GM12878 (cell line): ENCODE measurements at places on chromosomes 3 and 15.

GRCh38 chr3:65226287-65226686 is 538.5 kb upstream of the ADAMTS9 start:
- DNase-seq, result no peak

DNA sequence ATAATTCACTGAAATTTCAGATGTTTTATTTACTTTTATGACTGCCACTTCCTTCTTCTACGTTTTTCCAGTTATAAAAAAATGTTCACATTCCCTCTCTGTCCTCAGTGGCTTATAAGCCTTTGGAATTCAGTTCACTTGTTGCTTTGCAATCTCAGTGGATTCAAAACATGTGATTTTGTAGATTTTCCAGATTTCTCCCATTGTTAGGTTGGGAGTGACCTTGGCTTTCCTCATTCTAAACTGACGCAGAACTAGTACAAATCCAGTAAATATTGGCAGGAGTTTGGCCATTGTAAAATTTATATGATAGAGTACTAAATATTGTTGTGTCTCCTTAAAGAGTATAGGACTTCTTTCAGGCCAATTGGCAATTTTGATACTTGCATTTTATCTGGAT is 812.3 kb upstream of the ROBO1 start:
- DNase-seq, result no peak

- no peak for DNase-seq
Measured at GRCh38 chr15:89004726-89005030, 83.6 kb upstream of the ABHD2 start.

GRCh38 chr3:187719628-187720336 is 17.4 kb upstream of the RTP2 start:
- no peak for DNase-seq

DNA sequence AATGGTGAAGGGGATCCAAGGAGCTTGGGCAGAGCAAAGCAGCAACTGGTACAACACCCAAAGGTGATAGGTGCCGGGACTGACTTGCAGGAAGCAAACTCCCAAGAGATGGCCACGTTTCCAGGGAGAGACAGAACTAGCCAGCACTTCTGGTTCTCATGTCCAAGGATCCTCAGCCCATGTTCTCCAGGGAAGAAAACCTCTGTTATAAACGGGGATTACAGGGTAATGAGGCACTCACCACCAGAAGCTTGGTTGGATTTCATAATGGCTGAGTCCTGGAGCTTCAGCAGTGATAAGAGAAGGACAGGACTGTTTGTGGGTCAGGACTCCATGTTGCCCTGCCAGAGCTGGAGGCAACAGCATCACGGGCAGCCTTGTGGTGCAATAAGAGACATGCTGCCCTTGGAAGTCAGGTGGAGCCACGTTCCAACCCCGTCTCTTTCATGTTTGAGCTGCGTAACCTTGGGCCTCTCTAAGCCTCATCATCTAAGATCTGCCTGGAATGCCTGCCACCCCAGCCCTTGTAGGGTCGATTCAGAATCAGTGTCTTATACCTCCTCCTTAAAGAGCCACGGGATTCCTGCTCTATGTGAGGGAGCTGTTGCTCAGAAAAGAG is 181.0 kb downstream of the ABHD5 start:
- no peak for DNase-seq
